H4 (cell line): ENCODE measurements at places on chromosomes 12 and 14.

- no peak for DNase-seq
These were observed 32.5 kb downstream of the PPFIA2 start for GRCh38 chr12:81726634-81727033.

- DNase-seq, result peak; percentile 75
These were observed at the start of gene TBK1 for GRCh38 chr12:64451687-64452558. TSS of gene TBK1 (plus strand) at chr12:64452120. CDS start at chr12:64455871, 3,751 bp downstream.

GRCh38 chr14:24279301-24280186, 8.1 kb upstream of the RABGGTA start:
- peak; percentile 34 for DNase-seq

DNA sequence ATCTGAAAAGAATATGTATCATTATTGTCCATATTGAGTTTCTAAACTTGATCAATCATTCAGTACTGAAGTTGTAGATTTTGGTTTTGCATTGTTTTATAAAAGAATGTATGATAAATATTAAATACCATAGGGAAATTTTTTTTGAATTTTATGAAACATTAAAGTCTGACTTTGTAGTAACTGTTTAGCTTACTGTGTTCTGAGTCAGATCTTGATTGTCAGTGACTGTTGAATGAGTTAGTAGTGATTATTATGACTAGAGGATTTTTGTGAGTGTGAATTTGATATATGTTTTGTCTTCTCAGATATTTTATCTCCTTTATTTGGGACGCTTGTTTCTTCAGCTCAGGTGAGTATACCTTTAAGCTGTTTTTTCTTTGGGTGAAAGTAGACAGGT, 10.1 kb downstream of the TDP1 start:
- DNase-seq, result no peak

- peak; percentile 42 for DNase-seq
These were observed 279.6 kb upstream of the TMEM132C start for GRCh38 chr12:127987199-127987901.
